ENCODE measurements at places on chromosomes 13 and 19. TPM values are rescaled to one million over a fixed set of nuclear protein-coding genes. Genes with fewer than 3 reads are reported as not detected.

The COMP gene
- not detected for total RNA-seq

The VSTM2B gene
- 18.8 TPM for total RNA-seq

The LAIR1 gene
- total RNA-seq = 1.3 TPM

The LILRB2 gene
- not detected for total RNA-seq

The GNG7 gene
- total RNA-seq = 5.6 TPM

The ZNF677 gene
- 45.7 TPM for total RNA-seq

The ZNF763 gene
- total RNA-seq = 9.1 TPM

The DPF1 gene
- 47.0 TPM for total RNA-seq

The CEACAM3 gene
- total RNA-seq = not detected
